ENCODE measurements at places on chromosomes 11 and 22.

- peak; percentile 52 for DNase-seq
These were observed 68.5 kb upstream of the ARFGAP3 start for GRCh38 chr22:42925598-42925997.

DNA sequence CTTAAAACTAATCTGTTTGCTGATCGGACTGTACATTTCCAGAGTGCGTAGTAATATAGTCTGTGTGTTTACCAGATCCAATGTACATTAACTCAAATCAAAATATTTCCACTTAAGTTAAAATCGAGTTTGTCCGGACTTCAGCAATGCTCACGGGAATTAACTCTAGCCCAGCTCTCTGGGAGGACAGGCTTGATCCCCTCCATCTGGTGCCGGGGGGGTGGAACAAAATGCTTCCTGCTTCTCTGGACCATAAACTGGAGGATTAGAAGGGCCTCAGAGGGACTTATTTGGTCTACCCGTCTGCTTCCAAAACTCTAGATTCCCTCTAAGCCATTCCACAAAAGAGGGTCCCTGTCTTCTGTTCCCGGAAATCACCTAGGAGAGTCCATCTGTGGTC is 511.2 kb downstream of the BUD13 start:
- no peak for DNase-seq

GRCh38 chr11:121466063-121466794 is 13.5 kb upstream of the SORL1-AS1 start:
- DNase-seq: peak; percentile 92

DNA sequence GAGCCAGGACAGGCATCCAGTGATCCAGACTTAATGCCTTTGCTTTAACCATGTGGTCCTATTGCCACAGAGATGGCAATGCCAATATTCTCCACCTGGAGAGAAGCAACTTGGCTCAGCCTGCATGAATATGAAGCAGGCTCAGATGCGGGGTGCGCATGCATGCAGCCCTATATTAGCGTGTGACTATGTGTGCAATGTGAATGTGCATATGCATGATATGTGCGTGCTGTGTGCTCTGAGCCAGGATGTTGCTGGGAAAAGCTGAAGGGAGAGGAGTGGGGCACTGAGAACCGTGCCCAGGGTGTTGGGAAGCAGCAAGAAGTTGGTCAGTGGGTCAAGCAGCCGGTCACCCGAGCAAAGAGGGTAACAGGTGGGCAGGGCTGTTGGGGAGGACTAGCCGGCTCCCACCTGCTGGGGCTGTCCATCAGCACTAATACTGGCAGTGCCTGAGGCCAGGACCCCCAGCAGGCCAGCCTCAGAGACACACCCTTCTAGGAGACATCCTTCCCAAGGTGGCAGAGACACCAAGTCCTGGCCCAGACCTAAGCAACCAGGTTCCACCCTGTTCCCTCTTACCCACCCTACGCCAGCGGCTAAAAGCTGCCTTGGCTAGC is 24.8 kb upstream of the MYOD1 start:
- no peak for DNase-seq

GRCh38 chr11:2462543-2462985 is 17.8 kb downstream of the KCNQ1 start:
- DNase-seq: no peak

DNA sequence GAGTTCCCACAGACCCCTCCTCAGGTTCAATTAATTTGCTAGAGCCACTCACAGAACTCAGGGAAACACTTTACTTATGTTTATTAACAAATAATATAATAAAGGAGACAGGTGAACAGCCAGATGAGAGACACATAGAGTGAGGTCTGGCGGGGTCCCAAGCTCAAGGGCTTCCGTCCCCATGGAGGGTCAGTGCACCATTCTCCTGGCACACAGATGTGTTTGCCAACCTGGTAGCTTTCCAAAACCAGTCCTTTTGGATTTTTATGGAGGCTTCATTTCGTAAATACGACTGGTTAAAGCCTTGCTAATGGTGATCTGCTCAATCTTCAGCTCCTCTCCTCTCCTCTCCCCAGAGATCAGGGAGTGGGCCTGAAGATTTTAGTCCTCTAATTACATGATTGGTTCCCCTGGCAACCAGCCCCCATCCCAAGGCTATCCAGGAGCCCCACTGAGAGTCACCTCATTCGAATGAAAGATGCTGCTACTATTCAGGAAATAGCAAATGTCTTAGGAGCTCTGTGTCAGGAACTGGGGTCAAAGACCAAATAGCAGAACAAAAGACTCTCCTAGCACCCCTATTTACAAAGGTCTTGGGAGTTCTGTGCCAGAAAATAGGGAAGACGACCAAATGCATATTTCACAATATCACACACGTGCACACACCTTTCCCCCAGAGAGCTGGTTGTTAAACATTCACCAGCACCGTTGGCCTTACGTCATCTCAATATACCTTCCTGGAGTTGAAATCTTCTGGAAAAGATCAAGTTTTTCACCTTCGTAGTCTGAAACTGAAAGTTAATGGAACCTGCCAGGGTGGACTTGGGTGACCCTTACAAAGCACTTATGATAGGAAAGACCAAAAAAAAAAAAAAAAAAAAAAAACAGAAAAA is 23.8 kb upstream of the CAPRIN1 start:
- DNase-seq: no peak

DNA sequence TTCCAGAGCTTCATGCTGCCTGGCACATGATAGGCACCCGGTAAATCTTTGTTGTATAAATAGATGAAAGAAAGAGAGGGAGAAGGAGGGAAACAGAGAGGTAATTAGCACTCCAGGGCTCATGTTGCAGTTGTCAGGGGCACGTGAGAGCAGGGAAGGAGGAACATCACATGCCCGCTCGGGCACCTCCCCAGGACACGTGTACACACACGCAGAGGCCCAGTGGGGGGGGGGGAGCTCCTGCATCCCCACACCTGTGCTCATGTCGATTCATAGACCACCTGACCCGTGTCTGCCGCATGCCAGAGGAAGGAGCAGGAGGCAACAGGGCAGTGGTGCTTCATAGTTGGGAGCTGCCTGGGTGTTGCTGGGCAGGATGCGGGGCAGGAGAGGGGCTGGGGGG is 37.1 kb upstream of the NNMT start:
- DNase-seq: peak; percentile 86

DNA sequence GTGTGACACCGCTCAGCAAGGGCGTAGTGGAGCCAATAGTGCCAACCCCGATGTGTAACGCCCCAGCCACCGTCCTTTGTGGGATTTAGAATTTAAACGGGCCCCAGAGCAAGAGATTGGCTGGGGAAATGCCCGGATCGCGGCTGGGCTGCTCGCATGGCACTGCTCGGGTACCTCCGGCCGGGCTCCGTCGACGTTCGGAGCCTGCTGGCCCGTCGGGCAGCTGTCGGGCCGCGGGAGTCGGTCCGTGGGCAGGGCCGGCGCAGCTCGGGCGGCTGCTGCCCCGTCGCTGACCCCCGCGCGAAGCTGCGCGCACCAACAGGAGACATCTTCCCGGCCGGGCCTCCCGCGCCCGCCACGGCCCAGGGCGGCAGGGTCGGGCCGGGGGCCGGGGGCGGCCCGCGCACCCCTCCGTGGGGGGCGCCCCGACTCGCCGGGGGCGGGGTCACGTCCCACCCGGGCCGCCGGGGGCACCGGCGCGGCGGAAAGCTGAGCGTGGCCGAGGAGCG is 1.3 kb upstream of the KDM2A start:
- DNase-seq: peak; percentile 78

- no peak for DNase-seq
These were observed 62.1 kb upstream of the AMOTL1 start for GRCh38 chr11:94705891-94706615.

DNA sequence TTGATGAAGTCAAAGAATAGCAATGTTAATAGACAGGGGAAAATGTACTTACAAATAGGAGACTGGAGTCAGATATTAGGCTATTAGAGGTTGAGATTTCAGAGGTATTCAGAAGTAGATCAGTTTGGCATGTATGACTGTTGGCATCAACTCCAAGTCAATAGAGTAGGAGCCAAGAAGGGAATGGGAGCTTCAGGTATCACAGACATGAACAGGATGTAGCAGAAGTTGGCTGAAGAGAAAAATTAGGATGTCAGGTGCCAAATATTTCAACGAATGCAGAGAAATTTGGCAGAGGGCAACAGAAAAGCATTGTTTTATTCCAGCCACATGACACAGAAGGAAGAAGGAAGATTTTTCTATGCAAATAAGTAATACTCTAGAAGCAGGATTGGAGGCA is 69.7 kb downstream of the GLYATL1 start:
- no peak for DNase-seq

DNA sequence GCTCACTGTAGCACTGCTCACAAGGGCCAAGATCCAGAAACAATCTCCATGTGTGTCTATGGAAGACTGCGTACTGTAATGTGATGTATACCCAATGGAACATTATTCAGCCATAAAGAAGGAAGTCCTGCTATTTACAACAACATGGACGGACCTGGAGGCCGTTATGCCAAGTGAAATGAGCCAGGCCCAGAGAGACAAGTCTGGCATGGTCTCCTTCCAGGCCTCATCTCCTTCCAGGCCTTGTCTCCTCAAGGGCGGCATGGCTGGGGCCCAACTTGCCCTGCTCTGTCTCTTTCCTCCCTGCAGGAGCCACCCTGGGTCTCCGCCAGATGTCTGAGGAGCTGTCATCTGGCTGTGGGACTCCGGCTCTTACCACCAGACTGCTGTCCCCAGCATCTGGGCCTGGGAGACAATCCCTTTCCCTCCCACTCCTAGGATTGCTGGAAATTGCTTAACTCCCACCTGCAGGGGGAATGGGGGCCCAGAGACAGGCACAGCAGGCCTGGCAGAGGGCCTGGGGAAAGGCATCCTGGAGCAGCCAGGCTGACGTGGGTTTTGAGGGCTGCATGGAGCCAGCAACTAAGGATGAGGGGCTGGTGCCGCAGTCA is 1326.6 kb downstream of the TBC1D22A start:
- DNase-seq: no peak

- no peak for DNase-seq
These were observed 210.6 kb downstream of the NTM start for GRCh38 chr11:131581046-131581445.

GRCh38 chr11:17479284-17480214 is 2.9 kb upstream of the ABCC8 start:
- DNase-seq: no peak

DNA sequence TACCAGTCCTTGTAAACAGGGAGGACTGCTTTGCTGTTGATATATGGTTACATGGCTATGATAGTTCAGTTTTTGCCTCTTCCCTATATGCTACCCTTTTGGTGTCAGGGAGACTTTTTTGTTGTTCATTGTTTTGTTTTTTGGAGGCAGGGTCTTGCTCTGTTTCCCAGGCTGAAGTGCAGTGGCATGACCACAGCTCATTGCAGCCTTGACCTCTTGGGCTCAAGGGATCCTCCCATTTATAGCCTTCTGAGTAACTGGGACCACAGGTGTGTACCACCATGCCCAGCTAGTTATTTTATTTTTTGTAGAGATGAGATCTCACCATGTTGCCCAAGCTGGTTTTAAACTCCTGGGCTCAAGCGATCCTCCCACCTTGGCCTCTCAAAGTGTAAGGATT is 38.6 kb upstream of the SPTBN2 start:
- no peak for DNase-seq

- no peak for DNase-seq
These were observed 121.3 kb downstream of the APOL5 start for GRCh38 chr22:35838855-35839576.

GRCh38 chr11:71284525-71285092 is 32.2 kb upstream of the SHANK2 start:
- no peak for DNase-seq

GRCh38 chr22:49792107-49792506 is 35.6 kb downstream of the BRD1 start:
- DNase-seq: peak; percentile 11

- DNase-seq: no peak
These were observed 24.6 kb upstream of the RTN4R start for GRCh38 chr22:20292673-20293232.

DNA sequence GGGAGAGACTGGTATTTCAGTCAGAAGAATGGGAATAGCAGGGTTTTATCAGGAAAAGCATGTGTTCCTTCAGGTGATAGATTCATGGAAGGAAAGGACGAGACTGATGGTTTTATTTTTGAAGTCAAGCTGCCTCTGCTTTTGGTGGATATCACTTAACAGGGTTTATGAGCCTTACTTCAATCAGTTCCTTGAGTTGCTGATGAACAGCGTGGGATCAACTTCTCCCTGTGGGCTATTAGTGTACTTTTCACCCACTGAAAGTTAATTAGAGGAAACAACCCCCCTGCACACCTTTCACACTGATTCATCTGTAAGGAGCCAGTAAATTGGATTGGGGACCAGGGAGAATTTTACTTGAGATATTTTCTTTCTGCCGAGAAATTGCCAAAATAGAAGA is 479.0 kb downstream of the NELL1 start:
- no peak for DNase-seq

DNA sequence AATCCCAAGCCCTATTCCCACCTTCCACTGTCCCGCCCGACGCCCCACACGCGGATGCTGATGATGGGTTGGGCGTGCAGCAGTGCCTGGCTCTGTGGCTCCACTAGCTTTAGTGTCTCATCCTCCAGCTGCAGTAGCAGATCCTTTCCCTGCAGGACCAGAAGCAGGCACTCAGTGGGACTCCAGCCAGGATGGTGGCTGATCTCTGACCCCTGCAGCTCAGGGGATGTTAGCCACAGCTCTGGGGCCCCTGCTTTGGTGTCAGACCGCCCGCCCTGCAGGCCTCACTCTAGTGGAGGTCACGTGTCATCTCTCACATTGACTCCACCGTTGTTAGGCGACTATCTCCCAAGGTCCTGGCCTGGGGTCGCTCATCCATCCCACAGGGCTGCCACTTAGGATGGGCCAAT is 11.8 kb downstream of the SMPD1 start:
- DNase-seq: no peak

DNA sequence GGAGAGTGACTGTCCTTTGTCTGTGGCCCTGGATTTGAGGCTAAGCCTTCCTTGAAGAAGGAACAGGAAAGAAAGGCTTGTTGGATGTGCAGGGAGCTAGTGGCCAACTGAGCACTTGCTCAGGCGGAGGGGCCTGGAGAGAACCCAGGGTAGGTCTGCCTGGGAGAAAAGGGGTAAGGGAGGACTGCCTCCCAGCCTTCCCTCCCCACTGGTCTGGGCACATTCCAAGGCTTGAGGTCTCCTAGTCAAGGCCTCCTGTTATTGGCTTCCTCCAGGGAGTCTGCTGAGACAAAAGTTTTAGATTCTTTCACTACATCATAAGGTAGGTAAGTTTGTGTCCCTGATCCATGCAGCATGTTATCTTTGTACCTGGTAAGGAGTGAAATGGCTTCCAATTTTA is 15.2 kb downstream of the KCNQ1OT1 start:
- no peak for DNase-seq

GRCh38 chr22:38284042-38284402 is 11.2 kb upstream of the TMEM184B start:
- no peak for DNase-seq

All from right cardiac atrium (tissue), 5 donors.